SJCRH30 (cell line): ENCODE measurements at places on chromosomes 2 and 18.

DNA sequence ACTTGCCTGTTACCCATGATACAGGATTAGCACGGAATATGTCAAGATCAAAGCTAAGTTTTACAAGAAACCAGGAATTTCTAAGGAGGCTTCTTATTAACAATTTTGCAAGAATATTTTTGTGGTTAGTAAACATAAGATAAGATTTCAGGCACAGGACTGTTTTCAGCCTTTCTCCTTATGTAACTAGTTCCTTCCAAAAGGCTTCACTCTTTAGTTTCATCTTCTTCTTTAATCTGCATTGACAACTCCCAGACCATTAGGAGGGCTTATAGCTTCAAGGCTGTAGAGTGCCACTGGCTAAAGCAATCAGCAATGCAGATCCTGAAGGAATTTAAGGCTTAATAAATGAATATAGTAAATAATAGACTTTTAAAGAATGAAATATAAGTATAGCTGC lies 29.3 kb downstream of the SLC14A1 start:
- no peak overlapping the region for H3K27ac ChIP-seq
- H3K36me3 ChIP-seq, result no peaks in the 10 kb centered on the region
- H3K27me3 ChIP-seq, result no peaks in the 10 kb centered on the region
- no peak for DNase-seq
- H3K4me3 ChIP-seq, result no peak overlapping the region

DNA sequence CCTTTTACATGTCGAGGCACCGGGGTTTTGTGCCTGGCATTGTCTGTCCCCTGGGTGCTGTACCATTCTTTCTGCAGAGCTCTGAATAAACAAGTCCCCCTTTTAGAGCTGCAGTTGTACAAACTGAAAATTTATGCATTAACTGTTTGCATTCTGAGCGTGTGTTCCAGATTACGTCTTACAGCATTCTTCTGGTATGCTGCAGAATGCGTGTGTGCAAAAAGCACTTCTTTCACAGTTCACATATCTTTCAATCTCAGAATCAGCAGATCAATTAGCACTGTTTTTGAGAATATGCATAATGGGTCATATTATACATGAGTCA lies 27.5 kb downstream of the MEIS1 start:
- H3K36me3 ChIP-seq, result no peaks in the 10 kb centered on the region
- H3K4me1 ChIP-seq, result no peaks in the 10 kb centered on the region
- H3K27me3 ChIP-seq, result no peaks in the 10 kb centered on the region
- no peak overlapping the region for H3K4me3 ChIP-seq
- no peak for DNase-seq

GRCh38 chr2:18912225-18912888 lies 323.0 kb upstream of the NT5C1B start:
- no peak for DNase-seq
- no peaks in the 10 kb centered on the region for H3K36me3 ChIP-seq
- H3K4me3 ChIP-seq, result no peak overlapping the region
- H3K27me3 ChIP-seq, result no peaks in the 10 kb centered on the region
- H3K27ac ChIP-seq, result no peak overlapping the region
- 0 out of 2 replicates have a peak, but pooled peaks cover 3% of the 10 kb centered on the region for H3K4me1 ChIP-seq

- H3K36me3 ChIP-seq, result no peaks in the 10 kb centered on the region
- no peak overlapping the region for H3K4me3 ChIP-seq
- H3K27ac ChIP-seq, result no peak overlapping the region
- H3K27me3 ChIP-seq, result no peaks in the 10 kb centered on the region
- DNase-seq, result no peak
These were observed 123.8 kb upstream of the ZEB2 start for GRCh38 chr2:144643537-144644336.
